ENCODE measurements at places on chromosomes 16 and 17. TPM values are rescaled to one million over a fixed set of nuclear protein-coding genes. Genes with fewer than 3 reads are reported as not detected.

- no peak for DNase-seq
Measured at GRCh38 chr16:84024854-84025253, 17.7 kb downstream of the SLC38A8 start.

- DNase-seq: no peak
Measured at GRCh38 chr17:13372432-13372831, 229.3 kb downstream of the HS3ST3A1 start.

GRCh38 chr17:50475362-50475761, 3.3 kb upstream of the RSAD1 start:
- no peak for DNase-seq

GRCh38 chr16:66360624-66361324, 5.7 kb upstream of the CDH5 start:
- DNase-seq: no peak

DNA sequence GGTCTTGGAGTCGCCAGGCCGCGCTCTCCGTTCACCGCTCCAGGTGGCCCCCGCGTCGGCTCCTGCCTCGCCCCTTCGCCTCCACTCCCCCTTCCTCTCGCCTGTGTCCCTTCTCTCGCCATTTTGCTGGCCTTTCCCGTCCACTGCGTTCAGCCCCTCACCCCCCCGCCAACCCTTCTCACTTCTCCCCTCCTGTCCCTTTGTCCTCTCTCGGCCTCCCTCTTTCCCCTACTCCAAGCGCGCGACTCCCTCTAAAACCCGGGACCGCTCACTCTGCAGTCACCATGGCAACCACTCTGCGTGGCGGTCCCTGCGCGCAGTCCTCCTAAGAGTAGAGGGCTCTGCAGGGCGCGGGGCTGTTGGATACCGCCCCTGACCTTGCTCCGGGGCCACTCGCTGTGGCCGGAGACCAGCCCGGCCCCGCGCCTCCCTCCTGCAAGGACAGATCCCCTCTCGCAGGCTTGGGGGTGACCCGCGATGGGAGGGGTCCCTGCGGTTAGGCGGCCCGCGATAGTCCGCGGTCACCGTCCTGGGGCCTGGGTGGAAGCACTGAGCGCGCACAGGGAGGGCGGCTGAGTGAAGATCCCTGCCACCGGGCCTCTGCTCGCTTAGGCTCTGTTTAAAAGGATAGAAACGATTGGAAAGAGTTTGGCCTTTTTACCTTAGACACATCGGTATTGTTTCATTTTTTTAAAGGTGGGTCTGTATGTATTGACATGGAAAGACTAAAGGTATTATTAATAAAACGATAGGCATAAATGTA, 454 bp downstream of the CCDC40 start:
- no peak for DNase-seq

GRCh38 chr16:12009462-12009861, 32.9 kb downstream of the SNX29 start:
- DNase-seq: no peak

DNA sequence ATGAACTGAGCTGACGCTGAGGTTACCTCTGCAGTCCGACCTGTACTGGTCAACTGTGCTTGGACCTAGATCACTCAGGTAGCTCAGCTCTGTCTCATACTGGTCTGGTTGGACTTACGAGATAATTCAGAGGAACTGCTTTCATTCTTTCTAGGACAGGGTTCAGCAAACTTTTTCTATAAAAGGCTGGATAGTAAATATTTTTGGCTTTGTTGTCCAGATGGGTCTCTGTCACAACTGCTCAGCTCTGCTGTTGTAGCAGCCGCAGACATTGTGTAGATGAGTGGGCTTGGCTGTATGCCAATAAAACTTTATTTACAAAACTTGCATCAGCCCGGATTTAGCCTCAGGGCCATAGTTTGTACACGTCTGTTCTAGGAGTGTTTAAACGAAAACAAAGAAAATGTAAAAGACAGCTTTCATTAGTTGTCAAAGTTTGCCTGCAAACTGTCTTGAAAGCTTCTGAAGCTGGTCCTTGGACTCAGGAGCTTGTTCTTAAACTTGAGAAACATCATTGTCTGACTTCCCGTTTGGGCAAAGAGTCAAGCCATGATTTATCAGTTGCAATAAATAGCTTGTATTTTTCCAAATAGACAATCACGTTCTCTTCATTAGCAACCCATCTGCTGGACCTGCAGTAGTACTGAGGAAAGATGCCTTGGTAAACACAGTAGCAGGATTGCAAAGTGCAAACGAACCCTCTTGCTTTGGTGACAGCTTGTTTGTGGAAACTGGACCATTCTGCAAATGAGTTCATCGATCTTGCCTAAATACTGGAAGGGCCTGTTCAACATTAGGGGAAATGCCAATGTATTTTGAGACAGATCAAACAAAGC, 253.4 kb downstream of the SNX29 start:
- no peak for DNase-seq

DNA sequence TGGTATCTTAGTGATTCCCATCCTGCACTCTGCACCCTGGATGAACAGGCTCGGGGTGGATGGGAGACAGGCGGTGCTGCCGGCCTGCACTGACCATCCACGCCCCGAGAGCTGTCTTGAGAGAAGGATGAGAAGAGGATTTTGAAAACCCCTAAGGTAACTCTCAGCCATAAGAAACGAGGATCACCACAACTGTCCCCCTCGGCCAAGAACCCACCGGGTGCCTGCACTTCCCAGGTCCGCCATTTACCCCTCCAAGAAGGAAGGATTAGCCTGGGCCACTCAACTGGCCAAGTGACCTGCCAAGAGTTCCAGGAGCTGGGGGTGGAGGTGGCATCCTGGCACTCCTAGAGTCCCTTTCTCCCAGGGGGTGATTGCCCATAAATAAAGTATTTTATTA, 302.4 kb upstream of the TNRC6C start:
- no peak for DNase-seq

DNA sequence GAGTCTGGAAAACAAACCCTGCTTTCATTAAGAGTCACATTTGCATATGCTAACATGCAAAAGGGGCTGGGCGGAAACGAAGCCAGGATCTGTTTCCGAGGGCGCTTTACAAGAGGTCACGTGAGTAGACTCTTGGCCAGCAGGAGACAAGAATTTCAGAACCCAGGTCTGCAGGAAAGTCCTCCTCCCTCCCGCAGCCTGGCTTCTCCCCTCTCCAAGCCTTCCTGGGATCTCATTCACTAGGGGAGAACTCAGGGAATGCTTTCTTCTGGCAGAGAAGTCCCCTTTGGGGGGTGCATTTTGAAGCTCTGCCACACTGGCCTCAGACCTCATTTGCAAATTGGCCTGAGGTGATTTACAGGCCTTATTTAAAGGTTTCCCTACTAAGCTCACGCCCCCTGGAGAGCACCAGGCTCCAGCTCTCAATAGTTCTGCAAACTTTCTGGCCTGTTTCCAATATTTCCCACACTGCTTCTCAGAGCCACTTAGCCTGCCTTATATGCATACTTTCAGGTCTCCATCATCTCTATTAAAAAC, 57.2 kb upstream of the CACNG5 start:
- DNase-seq: no peak

GRCh38 chr16:9372934-9373890, 281.8 kb downstream of the HAPSTR1 start:
- DNase-seq: no peak

DNA sequence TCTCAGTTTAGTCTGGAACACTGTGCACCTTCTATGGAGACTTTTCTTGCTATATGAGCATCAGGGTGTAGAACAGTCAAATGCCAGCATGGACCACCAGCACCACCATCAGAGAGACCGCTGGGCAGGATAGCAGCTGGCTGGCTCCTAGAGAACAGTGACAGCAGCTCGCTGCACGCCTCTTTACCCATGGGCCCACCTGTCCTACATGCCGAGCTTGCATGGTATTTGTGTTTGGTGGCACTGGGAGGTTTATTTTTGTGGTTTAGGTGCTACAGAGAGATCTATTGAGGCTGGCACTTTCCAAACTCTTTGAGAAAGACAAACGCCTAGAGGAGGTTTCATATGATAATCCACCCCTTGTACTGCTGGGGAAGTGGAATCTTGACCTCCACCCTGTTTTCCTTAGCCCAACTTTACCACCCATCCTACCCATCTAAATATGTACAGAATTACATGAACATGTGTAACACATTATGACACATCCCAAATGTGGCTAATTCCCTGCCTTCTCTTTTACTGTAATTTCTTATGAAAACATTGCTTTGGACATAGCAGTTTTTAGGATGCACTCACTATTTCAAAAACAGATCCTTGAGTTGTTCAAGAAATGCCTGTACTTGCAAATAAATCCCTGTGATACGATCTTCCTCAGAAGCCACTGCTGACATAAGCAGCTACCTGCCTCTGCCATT, 46.3 kb downstream of the COG7 start:
- no peak for DNase-seq

DNA sequence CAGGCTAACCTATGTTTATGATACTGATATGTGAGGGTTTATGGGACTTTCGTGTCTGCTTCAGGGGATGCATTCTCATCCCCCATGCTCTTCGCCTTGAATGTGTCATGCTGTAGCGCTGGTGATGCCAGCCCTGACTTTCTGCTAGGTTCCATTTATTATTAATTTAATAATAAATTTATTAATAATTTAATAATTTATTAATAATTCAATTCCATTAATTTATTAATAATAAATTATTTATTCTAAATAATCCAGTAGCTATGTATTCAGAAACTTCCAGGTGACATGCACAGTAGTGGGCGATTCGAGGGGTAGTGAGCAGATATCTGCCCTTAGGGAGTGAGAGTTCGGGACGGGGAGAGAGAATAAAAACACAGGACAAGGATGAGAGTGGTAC, 49.8 kb downstream of the SHISA6 start:
- no peak for DNase-seq

DNA sequence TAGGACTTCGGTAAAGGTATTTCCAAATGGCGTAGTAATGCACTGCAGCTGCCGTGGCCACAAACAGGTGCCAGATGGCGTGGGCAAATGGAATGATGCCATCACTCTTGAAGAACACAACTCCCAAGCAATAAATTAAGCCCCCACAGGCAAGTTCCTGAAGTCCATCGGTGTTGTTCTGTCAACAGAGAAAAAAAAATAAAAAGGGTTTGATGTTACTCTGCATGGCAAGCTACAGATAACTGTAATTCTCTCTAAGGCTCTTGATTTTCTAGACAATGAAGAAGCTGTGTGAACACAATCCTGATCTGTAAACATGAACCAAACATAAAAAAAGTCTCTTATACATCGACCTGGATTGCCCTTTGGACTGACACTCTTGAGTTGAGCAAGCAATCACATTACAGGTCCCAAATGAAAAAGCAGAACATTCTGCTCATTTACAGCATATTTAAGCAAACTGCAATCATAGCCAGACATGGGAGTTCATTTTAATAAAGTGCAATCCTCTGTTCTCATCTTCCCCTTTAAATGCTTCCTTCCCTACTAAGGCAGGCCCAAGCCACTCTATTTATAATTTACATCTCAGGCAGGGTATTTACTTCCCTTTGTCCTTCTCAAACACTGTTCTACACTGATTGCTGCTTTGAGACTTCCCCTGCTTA, 27.1 kb downstream of the MMD start:
- DNase-seq: no peak

GRCh38 chr16:86584071-86584685, 5.8 kb downstream of the FOXL1 start:
- no peak for DNase-seq

DNA sequence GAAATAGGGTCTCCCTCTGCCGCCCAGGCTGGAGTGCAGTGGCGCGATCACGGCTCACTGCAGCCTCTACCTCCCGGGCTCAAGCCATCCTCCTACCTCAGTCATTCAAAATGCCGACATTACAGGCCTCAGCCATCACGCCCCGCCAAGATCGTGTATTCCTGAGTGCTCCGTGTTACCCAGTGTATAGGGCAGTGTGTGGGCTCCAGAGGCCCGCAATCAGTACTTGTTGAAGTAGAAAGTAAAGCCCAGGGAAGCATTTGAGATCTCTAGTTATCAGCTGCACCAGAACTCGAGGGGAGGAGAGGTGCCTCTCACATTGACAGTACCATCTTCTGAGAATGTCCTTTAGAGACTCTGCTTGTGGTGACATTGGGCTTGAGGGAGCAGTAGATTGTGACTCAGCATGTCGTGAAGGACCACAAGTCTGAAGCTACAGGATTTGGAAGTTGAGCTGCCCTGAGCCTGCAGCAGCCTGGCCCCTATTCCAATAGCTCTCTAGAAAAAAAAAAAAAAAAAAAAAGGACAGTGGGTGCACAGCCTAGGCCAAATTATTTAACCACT, 1.1 kb upstream of the PRPSAP1 start:
- DNase-seq: no peak

DNA sequence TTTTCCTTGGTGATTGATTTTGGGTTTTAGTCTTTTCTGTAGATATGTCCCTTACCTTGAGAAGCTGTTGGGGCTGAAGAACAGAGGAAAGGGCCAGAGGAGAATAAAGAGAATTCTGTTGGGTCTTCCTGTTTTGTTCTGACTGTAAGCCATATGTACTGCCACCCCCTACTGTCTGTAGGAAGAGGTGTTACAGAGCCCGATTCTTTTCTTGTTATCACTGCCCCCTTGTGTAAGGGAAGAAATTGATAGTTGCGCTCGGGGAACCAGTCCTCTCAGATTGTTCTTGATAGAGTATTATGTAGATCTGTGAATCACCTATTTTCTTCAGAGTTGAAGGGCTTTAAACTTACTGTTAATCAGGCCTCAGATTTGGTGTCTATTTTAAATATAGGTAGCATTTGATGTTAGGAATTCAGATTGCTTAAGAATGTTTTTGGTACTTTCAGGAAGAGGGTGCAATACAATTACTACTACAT, 2.4 kb downstream of the TANC2 start:
- peak; percentile 62 for DNase-seq

- no peak for DNase-seq
Measured at GRCh38 chr16:46690281-46691178, 1.1 kb downstream of the ORC6 start.

DNA sequence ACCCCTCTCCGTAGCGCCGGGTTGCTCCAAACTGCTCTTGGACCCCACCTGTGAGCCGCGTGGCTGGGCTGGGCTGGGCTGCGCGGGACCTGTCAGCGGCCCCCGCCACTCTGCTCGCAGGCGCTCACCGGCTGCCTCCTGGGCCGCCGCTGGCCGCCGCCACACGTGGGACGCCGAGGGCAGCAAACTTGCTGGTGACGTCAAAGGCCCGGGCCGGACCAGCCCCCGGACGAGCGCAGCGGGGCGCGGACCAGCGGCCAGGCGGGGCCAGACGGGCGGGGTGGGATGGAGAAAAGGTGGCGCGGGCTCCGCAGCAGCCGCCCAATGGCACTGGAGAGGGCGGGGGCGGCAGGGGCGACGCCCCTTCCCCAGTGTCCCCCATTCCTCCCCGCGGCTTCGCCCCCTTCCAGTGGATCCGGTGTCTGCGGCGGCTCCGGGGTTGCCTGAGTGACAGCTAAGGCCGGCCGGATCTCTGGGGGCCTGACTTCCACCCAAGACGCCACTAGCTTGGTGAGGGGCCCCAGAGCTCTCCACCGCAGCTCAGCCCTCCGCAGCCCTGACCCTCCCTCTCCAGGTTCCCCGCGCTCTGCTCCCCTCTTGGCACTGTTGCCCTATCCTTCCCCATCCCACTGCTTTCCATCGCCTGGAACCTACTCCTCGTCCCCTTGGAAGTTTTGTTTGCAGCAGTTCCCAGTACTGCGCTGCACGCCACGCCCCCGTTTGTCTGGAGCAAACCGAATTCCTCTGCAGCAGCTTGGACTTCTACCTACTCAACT, at the start of gene HS3ST3A1:
TSS of gene HS3ST3A1 (minus strand) at position 154 of the 776 bp plus-strand sequence. CDS start 800 bp downstream, outside the sequence.
- DNase-seq: no peak

- no peak for DNase-seq
Measured at GRCh38 chr16:50458667-50459495, 89.3 kb upstream of the NKD1 start.

The WFDC1 gene
- 44.6 TPM for total RNA-seq

The FBXL16 gene
- 0.26 TPM for total RNA-seq

The QRICH2 gene
- 3.2 TPM for total RNA-seq

The SRCIN1 gene
- total RNA-seq: 2.7 TPM

The HOXB5 gene
- total RNA-seq: 0.16 TPM

The SMIM5 gene
- total RNA-seq: 4.0 TPM

The VMO1 gene
- total RNA-seq: 0.95 TPM

The TENT4B gene
- 19.4 TPM for total RNA-seq
